ENCODE measurements at places on chromosomes 4 and X.

DNA sequence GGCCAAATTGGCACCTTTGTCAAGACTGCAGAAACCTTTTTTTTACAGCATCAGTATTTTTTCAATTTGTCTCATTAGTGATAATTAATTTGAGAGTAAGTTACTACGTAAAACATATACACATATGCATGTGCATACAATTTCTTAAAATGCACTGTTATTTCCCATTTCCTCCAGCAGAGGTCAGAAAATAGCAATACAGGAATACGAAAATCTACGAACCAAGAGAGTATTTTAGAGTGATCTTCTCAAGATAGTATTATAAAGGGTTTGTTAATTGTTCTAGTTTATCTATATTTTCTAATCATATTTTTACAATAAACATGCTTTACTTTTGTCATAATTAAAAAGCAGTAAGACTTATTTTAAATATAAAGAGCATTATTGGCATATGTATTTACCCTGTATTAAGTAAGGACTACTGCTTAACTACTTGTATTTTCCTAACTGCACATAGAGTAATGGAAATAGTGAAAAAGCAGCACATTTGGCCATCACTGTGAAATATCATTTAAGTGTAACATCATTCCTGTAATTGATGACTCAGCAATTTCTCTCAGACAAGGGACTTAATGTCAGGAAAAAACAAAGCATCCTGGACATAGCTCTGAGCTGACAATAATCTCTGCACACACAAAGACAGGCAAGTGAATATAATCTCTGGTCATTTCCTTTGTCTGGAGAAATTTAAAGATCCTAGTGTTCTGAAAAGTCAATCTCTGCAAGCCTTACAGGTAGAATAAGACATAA, 45.6 kb downstream of the MAOB start:
- no peak for DNase-seq

- no peak for DNase-seq
Observed at GRCh38 chrX:51802917-51803688, 59.9 kb downstream of the GSPT2 start.

DNA sequence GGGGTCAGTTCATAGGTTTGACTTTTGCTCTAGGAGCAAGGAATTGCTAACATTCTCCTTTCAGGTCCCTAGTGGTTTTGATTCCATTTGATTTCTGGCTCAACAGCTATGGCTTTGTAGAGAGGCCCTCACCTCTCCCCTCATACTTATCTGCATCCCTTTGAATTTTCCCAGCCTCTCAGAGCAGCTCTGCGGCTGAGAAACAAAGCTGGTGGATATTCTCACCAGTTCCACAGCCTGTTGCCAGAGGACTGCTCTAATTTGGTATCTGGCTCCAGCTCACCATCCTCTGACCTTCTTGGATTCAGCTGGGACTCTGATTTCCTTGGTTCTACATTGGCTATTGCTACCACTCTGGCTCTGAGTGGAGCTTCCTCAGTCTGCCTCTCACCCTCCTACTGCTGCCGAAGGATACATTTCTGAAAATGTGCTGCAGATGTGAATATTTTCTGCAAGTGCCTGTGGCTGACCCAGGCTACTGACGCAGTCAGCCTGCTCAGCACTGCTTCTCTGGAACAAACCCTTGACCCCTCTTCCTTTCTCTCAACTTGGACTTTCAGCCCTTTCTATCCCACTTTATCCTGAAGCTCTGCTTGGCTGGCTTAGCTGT, 110.9 kb upstream of the ENPEP start:
- no peak for DNase-seq

DNA sequence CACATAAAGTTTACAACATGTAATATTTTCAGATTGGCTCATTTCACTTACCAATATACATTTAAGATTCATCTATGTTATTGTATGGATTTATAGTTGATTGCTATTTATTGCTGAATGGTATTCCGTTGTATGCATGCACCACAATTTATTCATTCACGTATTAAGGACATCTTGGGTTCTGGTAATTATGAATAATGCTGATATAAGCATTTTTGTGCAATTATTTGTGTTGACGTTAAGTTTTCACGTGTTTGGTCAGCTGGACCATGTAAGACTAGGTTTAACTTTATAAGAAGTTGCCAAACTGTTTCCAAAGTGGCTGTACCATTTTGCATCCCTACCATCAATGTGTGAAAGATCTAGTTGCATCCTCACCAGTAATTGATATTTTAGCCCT, 35.1 kb downstream of the MAGEB10 start:
- no peak for DNase-seq

DNA sequence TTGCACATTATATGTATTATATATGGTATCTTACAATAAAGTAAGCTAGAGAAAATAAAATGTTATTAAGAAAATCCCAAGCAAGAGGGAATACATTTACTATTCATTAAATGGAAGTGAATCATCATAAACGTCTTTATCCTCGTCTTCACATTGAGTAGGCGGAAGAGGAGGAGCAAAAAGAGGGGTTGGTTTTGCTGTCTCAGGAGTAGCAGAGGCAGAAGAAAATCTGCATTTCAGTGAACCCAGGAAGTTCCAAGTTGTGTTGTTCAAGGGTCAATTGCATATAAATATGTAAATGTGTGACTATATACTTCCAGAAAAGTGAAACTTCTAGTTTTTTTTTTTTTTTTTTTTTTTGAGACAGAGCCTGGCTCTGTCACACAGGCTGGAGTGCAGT, 301.4 kb downstream of the TMA16 start:
- DNase-seq, result no peak

GRCh38 chr4:5972571-5972970, 45.7 kb downstream of the C4orf50 start:
- DNase-seq, result no peak

DNA sequence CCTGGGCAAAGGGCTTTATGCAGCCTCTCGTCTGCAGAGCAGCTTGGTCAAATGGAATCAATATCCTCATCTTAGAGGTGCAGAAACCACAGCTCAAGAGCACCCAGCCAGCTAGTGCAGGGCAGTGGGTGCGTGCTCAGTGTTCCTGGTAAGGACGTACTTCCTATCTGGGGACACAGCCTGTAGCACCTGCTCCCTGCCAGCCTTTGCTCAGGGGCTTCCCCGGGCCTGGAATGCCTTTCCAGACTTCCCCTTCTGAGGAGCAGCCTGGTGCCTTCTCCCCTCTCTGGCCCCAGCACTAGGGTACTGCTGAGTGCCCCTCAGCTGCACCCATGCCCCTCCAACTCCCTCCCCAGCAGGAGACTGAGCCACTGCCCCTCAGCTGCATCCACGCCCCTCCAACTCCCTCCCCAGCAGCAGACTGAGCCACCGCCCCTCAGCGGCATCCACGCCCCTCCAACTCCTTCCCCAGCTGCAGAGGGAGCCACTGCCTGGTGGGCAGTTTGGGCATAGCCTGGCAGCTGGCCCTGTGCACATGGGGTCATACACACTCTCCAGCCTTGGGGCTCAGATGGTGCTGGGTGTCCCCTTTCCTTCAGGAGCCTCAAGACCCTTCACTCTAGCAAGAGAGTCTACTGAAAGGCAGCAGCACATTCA, 42.2 kb upstream of the AFAP1 start:
- no peak for DNase-seq

- DNase-seq, result no peak
Observed at GRCh38 chrX:146173742-146174141, 356.1 kb downstream of the SLITRK2 start.

DNA sequence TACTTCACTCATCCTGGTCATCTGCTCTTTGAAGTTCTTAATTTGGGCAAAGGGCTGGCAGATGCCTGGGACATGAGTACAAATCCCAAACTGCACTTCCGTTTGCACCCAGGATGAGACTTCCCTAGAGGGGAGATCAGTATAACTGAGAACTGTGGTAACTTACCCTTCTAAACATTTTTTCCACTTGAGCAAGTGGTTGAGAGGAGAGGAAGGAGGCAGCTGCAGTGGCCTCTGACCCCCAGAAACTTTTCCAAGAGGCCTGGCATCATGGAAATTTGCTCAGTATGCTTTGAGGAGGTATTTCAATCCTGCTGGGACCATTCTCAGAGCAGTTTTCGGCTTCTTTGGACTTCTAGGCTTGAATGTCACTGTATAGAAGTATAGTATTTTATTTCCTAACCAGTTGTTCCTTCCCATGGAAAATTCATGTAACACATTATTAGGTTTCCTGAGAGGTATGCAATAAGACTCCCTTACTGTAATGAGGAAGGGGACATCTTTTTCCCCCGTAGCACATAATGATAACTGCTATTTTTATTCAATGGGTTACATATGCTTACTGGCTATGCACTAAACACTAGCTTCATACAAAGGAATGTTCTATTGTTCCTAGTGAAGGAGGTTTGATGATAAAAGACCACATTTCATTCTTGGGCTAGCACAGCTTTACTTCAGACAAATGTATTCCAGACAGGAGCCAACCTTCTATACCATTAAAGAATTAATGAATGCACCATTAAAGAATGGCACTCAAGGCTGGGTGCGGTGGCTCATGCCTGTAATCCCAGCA, 129.3 kb downstream of the SHROOM3 start:
- DNase-seq, result no peak

GRCh38 chr4:25638806-25639205, 16.8 kb upstream of the SLC34A2 start:
- no peak for DNase-seq

GRCh38 chr4:598925-599324, 22.8 kb upstream of the TMEM271 start:
- DNase-seq, result no peak

- no peak for DNase-seq
Observed at GRCh38 chr4:80365928-80366327, 30.4 kb downstream of the CFAP299 start.

DNA sequence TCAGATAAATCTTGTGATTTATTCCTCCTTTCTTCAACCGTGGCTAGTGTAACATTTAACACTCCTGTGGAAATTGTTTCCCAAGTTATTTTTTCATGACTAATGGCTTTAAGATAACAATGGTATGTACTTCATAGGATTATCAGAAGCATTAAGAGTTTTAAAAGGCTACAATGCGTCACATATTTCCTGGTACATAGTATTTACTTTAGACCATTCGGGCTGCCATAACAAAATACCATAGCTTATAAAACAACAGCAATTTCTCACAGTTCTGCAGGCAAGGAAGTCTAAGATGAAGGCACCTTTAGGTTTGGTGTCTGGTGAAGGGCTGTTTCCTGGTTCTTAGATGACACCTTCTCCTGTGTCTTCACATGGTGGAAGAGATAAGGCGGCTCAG, 158.6 kb downstream of the PAPSS1 start:
- no peak for DNase-seq

- no peak for DNase-seq
Observed at GRCh38 chr4:153668647-153669046, 15.4 kb upstream of the TLR2 start.

DNA sequence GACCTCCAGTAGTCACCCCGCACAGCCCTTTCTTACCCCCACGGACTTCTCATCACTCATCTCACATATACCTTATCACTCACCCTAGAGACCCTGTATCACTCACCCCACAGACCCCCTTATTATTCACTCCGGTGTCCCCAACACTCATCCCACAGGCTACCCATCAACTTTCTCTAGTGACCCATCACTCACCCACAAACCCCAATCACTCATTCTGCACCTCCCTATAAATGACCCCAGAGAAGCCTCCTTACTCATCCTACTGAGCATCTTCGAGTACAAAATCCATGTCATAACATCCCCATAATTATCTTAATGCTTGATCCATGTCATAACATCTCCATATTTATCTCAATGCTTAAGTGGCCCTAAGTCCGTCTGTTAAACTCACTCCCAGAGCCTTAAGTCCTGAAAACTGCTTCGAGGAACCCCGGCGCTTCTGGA, 934 bp downstream of the ZNF41 start:
- no peak for DNase-seq

GRCh38 chr4:992297-993110, 700 bp downstream of the SLC26A1 start:
- no peak for DNase-seq

DNA sequence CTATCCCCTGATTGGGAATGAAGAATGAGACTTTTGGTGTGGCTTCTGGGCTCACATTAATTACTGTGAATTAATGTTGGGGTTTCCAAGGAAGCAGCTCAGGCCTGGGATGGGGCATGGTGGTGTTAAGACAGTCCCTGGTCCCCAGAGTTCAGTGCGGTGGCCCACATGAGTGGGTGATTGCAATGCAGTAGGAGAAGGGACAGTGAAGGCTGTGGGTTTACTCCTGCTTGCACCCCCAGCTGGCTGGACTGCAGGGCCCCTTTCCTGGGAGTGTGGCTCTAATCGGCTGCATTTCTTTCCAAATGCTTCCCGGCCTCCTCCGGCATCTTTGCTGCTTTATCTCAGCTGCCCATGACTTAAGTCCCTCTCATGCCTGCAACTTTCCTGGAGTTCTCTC, 28.2 kb upstream of the GPR78 start:
- DNase-seq, result no peak

GRCh38 chrX:23136816-23137215, 137.1 kb downstream of the DDX53 start:
- DNase-seq, result no peak

DNA sequence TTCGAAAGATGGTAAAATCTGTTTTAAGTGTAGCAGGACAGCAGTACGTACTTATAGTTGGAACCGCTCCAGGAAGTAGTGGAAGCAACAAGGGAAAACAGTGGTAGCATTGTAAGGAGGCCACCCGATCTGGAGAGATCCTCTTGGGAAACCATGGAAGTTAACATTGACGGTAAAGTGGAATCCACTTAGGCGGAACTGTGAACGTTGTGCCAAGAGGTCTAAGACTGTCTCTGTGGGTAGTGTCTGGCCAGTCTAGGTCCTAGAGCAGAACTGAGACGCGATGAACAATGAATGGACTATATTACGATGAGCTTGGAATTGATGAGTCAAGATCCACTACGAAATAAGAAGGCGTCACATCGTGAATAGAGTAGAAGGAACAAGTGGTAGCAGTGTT, 124.0 kb downstream of the TENM3 start:
- DNase-seq, result no peak

DNA sequence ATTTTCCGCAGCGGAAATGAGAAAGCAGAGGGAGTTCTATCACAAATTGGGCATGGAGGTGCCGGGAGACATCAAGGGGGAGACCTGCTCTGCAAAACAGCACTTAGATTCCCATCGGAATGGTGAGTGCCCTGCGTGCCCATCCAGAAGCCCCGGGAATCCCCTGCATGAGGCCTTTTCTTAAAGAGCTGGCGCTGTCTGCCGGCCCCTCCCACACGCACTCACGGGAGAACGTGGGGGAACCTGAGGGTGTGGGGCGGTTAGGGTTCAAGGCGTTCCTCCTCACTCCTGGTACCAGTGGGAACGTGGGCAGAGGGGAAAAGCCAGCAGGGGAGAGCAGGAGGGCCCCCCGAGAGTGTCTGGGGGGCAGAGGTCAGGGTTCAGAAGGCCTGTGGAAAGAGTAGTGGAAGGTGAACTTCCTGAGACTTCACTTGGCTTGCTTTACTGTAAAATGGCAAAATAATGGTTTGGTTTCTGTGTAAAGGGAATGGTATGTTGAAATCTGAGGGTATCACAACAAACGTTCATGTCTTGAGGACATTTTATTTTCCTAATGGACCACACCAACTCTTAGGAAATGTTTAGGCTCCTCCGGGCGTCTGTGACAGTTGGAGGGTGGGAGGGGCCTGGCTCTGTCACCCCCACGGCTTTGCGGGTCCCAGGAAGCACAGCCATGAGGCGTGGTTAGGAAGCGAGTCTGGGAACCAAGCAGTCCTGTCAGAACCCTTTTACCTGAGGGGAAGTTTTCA, 38.0 kb downstream of the PCGF3 start:
- DNase-seq, result no peak

- DNase-seq, result peak; percentile 46
Observed at GRCh38 chrX:47144626-47145394, at the start of the genes NDUFB11 and RBM10. TSS of gene NDUFB11 (minus strand) at chrX:47144702. CDS start at chrX:47144679, 23 bp downstream. TSS of gene RBM10 (plus strand) at chrX:47145221. CDS start at chrX:47147482, 2,261 bp downstream.

- no peak for DNase-seq
Observed at GRCh38 chr4:182531555-182532162, 288.5 kb downstream of the TENM3 start.
